B cell (primary cell): ENCODE measurements at places on chromosomes 2 and 18.

DNA sequence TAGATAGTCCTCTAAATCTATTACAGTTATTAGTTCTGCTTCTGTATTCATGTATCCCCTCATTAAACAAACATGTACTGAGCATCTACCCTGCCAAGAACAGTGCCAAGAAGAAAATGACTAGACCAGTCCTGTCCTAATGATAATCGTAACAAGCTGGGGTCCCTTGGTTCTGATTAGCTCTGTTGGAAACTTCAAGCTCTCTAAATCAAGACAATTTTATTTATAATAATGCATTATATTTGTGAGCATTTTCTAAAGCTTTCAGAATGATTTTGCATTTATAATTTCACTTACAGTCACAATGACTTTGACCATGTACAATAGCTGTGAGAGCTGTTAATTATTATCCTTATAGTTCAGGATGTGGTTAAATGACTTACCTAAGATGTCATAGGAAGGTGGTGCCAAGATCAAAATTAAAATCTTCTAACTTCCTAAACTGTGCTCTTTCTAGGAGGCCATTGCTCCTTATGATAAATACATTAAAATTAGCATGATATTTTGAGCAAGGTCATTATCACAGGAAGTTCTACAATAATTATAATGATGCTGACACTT, 336.5 kb upstream of the SLC39A10 start:
- DNase-seq: no peak

DNA sequence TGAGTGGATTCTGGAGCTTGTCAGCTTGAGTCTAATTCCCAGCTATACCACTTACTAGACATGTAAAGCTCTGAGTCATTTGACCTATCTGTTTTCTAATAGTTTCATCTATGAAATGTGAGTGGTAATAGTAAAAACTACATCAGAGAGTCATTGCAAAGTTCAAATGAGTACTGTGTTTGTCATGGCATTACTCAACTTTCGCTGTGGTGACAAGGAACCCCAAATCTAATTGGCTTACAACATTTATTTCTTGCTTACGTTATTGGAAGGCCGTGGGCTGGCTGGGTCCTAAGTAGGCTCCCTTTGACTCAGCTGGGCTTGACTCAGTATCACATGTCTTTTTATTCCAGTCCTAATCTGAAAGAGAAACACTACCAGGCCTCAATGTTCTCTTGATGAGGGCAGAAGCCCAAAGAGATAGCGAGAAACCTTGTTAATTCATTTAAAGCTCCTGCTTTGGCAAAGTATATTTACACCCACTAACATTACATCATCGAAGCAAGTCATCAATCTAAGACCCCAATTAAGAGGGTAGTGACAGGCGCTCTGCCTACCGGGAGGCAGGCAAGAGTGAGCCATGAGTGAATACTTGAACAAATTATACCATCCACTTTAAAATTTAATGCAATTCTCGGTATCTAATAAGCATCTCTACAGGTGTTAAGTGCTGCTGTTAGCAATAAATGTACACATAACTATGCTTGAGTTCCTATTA, 431.8 kb upstream of the SPHKAP start:
- DNase-seq: no peak

DNA sequence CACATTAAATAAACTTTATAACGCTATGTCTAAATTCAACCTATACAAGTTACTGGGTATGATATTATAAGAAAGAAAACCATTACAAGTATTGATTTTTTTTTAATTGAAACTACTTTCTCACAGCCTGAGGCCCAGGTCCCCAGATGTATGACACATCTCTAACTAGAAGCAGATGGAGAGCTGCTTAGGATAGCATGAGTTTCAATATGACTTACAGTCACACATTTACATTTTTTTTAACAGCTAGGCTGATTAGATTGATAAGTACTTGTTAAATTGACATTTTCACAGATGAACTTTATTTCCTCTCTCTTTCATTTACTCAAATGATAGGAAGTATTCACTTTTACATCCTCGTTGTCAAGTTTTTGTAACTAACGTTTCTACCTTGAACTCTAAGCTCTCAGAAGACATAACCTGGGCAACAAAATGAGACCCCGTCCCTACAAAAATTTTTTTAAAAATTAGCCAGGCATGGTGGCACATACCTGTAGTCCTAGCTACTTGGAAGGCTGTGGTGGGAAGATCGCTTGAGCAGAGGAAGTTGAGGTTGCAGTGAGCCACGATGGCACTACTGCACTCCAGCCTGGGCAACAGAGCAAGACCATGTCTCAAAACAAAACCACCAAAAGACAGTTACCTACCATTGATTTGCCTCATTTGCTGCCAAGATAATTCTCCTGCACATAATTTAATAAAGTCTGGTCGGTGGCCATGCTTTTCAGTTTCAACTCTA, 52.4 kb downstream of the STK39 start:
- DNase-seq: peak; percentile 48

- DNase-seq: peak; percentile 37
Measured at GRCh38 chr2:186641807-186642321, 52.0 kb upstream of the FAM171B start.

- no peak for DNase-seq
Measured at GRCh38 chr2:118940486-118941120, 1.4 kb upstream of the MARCO start.

DNA sequence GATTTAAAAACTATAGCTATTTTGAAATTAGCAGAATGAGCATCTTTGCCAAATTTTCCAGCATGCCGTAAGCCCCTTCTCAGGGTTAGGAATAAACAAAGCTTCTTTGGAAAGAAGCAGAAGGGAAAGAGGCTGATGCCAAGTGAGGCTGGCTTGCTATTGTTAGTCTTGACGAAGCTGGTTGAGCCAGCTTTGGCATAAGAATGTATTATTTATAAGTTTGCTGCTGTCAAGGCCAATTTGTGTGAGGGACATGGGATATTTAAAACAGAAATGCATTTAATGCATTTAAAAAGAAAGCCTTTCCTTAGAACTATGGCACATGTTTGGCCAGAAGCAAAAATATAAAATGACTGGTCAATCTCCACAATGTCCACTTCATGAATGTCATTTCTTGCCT, 52.5 kb upstream of the TTN start:
- no peak for DNase-seq

GRCh38 chr2:219571311-219572236, at the start of gene OBSL1:
Gene OBSL1 (minus strand): TSS chr2:219571539. CDS start chr2:219571232, 307 bp downstream.
- no peak for DNase-seq

GRCh38 chr2:230956827-230957755, 32.0 kb upstream of the GPR55 start:
- peak; percentile 50 for DNase-seq

DNA sequence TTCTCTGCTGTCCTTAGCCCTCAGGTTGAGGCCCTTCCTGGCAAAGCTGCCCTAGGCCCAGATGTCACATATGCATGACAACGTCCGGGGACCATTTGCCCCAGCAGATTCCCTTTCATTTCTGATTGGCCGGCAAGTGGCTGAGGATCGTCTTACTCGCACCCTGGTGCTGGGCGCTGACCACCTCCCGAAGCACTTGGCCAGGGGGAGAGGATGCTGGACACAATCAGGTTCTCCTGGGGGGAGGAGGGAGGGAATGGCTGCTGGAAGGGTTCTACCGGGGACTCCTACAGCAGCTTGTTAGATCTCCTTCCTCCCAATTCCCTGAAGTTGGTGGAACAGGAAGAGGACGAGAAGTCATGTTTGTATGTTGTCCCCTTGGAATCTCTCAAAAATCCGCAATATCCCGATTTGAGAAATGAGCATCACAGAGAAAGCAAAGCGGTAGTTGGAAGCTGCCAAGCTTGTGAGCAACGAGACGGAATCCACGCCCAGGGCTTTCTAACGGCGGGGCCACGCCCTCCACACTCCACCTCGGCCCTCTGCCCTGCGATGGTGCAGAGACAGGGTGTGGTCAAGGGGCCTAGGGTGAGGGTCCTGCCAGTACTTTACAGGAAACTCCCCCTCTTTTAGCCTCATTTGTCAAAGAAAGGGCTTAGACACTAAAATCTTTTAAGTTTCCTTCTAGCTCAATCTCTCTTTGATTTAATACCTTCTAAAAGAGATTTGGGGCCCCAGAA, 61.8 kb upstream of the YWHAQ start:
- DNase-seq: no peak

DNA sequence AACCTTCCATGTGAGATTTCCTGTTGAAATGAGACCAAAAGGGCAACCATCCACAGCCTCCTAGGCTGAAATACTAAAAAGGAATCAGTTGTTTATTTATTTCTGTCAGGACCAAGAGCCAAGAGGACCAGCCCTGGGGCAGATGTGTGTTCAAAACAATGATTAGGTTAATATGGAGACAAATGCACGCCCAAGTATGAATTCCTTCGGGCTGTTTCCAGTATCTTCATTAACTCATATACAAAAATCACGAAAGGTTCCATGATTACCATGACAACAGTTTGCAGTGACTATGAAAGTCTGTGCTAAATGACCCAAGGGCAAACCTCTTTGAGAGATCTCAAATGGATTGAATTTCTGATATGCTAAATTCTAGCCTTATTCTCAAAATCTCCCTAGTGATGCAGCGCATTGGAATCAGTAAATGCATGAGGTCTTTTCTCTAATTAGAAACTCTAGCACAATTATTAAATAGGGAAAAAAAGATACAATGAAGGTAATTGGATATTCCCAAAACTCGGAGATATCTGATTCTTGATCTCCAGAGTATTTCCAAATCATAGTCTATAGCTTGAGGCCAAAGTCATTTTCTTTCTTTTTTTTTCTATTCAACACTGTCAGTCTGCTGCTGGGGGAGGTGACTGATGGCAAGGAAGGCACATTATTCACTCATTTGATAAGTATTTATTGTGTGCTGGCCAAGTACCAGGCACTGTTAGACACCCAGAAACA, 35.6 kb downstream of the VIT start:
- DNase-seq: no peak

DNA sequence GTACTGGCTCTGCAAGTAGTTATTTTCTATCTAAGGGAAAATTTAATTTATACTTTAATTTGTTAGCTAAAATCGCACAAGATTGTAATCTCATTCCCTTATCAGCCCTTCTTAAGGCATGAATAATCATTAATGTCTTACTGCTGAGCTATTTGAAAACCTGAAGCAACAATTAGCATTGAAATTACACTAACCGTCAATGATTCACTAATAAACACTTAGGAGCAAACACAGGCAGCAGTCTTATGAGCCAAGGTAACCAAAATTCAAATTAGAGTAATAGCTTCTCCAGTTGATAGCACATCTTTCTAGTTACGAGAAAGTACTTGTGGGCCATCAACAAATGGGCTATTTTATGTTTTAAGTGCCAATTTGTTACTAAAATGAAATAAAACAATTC, 1289.7 kb downstream of the LRP1B start:
- DNase-seq: no peak

GRCh38 chr2:9256147-9256546, 49.5 kb downstream of the ASAP2 start:
- DNase-seq: no peak

- DNase-seq: no peak
Measured at GRCh38 chr18:48723837-48724236, 185.0 kb downstream of the CTIF start.

DNA sequence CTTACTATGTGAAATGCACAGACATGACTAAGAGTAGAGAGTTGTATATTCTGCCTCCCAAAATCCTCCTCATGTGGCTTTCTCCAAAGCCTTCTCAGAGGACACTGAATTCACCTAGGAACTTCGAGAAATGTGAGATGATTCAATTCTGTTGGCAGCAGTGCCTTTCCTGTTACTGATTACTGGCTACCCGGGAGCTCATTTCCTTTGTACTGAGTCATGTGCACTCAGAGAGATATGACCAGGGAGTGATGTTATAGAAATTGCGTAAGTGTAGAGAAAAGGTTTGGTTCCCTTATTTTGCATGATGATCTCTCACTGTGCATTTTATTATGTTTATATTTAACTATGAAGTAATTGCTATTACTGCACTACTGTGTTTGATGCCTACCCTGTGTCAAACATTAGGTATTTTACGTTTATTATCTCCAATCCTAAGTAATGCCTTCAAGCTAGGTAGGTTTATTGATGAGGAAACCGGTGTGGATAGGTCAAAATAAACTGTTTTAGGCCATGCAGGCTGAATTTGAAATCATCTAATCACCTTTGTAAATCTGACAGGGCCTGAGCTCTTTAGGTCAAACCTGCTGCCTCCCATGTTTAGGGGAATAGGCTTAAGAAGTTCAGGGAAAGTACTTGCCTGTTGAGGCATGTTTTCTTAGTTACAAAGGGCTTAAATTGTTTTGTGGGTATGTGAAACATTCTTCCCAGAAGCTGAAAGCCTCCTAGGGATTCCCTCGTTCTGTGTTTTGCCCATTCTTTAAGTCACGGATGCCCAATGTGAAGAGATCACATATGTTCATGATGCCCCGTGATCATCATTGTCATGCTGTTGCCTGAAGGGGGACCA, 86.8 kb downstream of the FMNL2 start:
- DNase-seq: no peak

- no peak for DNase-seq
Measured at GRCh38 chr2:102176172-102176571, 10.7 kb upstream of the IL1RL2 start.

DNA sequence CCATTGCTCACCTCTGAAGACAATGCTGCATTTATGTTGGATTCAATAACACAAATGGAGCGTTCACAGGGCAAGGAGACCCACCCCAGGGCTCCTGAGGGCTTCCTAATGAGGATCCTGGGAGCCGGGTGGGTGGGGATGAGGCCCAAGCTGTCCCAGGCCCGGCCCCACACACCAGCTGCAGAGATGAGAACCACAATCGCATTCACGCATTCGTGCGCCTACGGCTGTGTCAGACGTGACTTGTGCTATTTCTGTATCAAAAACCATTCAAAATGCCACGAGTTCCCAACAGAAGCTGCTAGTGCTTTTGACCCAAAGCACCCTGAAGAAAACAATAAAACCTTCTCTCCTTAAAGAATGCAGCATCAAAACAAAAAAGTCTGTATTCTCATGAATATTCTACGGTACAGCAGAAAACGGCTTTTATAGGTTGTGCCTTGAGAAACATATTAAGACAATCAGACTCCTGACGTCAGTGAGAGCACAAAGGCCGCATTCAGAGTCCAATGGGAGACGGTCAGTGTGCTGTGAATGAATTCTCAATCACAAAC, 205.4 kb downstream of the HDAC4 start:
- DNase-seq: no peak

DNA sequence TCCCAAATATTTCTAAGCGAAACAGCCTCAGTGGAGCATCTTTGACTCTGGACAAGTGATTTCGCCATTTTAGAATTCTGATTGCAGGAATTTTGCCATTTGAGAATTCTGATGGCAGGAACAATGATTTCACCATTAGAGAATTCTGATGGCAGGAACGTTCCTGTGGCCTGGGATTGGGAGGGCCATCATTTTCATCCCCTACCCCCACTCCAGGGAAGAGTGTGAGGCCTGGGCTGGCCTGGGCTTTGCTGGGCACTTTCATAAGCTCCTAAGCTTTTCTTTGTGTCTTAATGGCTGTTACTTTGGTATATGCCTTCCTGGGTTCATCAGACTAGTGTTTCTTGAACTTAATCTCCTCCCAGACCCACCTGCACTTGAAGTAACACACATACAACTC, 129.3 kb upstream of the EPAS1 start:
- no peak for DNase-seq
